Calu3 (cell line): ENCODE measurements at places on chromosomes 2 and 18.

- DNase-seq = no peak
Measured at GRCh38 chr18:52254367-52254766, 85.6 kb upstream of the DCC start.

DNA sequence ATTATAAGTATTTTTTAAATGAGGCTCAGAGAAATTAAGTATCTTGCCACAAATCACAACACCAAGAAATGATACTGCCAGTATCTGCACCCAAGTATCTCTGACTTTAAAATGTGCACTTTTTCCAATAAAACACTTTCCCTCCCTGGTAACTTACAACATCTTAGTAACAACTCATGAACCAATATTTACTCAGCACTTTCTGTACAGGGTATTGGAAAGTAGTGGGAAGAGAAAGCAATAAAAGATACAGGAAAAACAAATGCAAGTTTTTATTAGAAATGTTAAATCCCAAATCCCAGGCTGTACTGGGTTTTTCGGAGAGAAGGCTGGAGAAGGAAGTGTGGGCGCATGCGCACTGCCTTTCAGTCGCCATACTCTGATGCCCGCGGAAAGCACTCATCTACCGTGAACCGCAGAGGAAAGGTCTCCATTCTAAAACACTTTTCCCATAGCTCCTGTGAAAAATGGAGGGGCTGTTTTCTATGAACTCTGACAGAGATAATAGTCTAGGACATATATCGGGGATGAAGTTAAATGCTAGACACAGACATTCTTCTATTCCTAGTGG is 52.1 kb downstream of the L3MBTL4 start:
- DNase-seq = no peak

DNA sequence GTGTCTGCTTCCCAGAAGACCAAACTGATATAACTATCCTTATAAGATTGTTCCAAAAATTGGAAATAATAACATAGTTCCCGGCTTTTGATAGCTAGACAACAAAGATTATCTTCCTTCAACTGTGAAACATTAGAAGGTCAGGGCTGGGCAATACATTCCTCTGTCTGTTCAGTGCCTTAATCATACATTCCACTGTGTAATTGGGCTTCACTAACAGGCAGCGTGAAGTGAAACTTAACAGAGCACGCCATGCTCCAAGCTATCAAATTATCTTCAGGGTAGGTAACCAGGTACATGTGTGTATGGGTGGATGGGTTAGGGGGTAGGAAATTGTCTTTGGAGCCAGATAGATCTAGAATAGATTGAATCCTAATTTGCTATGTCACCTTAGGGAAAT is 23.5 kb upstream of the ARL5A start:
- DNase-seq = no peak

- DNase-seq = no peak
Measured at GRCh38 chr18:61413396-61413795, 80.2 kb downstream of the CDH20 start.

- DNase-seq = no peak
Measured at GRCh38 chr2:29012211-29012681, 31.1 kb downstream of the TOGARAM2 start.

DNA sequence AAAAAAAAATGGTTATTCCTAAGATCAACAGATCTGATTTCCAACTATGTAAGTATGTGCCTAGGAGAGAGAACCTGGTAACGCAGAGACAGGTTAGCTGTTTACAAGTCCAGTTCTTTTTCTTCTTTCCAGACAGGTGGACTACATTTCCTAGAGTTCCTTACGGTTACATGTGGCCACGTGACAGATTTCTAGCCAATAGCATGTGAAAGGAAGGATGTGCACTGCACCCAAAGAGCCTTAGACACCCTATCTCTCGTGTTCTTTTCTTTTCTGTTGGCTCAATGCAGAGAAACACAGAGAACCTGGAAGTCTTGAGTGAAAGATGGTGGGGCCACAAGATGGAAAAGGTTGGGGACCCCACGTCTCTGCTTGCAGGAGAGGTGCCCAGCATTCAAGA is 375.9 kb downstream of the TNS1 start:
- no peak for DNase-seq

DNA sequence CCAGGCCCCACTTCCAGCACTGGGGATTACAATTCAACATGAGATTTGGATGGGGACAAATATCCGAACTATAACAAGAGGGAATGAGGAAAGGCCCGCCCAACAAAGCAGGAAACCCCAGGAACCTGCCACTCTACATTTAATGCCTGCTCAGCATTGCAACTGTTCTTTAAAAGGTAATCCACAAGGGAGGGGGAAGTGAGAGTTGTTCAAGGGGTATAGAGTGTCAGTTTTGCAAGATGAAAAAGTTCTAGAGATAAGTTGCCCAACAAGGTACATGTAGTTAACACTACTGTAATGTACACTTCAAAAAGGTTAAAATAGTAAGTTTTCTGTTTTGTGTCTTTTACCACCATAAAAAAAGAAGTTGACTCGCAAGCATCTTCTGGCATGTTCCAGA is 137.6 kb downstream of the MBD2 start:
- DNase-seq = no peak

- peak; percentile 47 for DNase-seq
Measured at GRCh38 chr2:160077912-160078810, 15.7 kb upstream of the PLA2R1 start.

DNA sequence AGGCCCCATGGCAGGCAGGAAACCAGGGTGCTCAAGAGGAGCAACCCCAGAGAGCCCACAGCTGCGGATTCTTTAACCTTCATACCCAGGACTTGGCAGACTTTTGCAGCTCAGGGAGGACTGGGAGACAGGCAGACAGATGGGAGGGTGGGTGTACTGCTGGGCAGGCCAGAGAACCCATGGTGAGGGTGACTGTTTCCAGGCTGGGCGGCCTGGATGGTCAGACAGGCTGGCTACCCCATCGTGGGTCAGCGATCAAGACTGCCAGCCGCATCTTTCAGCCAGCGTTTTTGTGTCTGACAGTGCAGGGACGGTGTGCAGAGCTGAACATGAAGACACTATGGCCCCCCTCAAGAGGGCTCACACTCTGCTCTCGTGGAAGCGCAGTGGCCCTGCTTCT is 82.2 kb downstream of the MARCO start:
- DNase-seq = no peak

GRCh38 chr2:218876562-218877219 is 4.0 kb upstream of the WNT10A start:
- peak; percentile 82 for DNase-seq

DNA sequence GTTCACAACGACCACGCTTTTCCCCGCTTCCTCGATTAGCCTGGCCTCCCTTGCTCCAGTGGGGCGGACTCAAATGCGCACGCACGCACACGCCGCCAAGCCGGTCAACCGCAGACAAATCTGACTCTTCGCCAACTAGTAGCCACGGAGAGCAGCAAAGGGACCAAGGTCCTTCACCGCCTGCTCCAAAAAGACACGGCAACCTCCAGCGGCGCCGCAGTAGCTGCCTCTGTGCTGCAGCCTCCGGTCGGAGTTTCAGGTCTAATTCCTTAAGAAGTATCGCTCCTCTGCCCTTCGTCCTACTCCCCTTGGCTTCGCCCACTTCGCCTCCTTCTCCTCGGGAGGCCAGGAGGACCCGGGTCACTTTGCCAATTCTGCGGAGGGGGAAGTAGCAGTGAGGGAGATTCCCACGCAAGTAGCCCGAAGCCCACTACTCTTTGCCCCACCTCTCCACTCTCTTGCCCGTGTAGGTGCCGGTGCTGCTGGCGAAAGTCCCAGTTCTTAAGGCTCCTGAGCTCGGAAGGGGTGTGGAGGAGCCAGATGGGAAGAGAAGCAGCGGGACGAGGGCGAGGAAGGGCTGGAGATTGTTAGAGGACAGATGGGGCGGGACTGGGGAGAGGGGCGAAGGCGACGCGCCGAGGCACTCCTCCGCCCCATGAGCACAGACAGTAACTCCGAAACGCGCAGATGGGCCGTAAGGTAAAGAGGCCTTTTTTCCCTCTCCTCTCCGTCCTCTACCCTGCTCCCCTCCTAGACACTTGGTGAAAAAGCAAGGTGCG is 615 bp downstream of the AKAIN1 start:
- DNase-seq = no peak
